ENCODE measurements at places on chromosomes 2 and 18.

- peak; percentile 21 for DNase-seq
These were observed 117.1 kb upstream of the SERTAD2 start for GRCh38 chr2:64770781-64771334.

GRCh38 chr2:119233326-119234020, 9.8 kb downstream of the STEAP3 start:
- no peak for DNase-seq

GRCh38 chr2:154408786-154409185, 289.7 kb upstream of the KCNJ3 start:
- no peak for DNase-seq

- no peak for DNase-seq
These were observed 103.3 kb downstream of the ALK start for GRCh38 chr2:29817801-29818680.

DNA sequence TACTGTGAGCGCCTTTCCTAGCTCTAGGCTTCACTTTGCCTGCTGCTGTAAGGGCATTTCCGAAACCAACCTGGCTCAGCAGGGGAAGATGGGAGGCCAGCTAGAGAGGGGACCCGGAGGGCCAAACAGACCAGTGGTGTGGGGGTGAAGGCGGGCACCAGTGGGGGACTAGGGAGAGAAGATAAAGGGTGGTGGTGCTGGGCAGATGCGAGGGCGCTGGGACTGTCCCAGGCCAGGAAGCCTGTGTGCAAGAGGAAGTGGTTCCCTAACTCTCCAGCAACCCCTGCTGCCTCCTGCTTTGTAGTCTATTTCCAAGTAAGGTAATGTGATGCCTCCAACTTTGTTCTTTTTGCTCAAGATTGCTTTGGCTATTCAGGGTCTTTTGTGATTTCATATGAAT, 73.1 kb downstream of the DNAH7 start:
- DNase-seq: no peak

GRCh38 chr2:152395103-152395502, 60.1 kb downstream of the FMNL2 start:
- DNase-seq: peak; percentile 41

- DNase-seq: no peak
These were observed 197.9 kb downstream of the CDCA7 start for GRCh38 chr2:173552531-173552930.

DNA sequence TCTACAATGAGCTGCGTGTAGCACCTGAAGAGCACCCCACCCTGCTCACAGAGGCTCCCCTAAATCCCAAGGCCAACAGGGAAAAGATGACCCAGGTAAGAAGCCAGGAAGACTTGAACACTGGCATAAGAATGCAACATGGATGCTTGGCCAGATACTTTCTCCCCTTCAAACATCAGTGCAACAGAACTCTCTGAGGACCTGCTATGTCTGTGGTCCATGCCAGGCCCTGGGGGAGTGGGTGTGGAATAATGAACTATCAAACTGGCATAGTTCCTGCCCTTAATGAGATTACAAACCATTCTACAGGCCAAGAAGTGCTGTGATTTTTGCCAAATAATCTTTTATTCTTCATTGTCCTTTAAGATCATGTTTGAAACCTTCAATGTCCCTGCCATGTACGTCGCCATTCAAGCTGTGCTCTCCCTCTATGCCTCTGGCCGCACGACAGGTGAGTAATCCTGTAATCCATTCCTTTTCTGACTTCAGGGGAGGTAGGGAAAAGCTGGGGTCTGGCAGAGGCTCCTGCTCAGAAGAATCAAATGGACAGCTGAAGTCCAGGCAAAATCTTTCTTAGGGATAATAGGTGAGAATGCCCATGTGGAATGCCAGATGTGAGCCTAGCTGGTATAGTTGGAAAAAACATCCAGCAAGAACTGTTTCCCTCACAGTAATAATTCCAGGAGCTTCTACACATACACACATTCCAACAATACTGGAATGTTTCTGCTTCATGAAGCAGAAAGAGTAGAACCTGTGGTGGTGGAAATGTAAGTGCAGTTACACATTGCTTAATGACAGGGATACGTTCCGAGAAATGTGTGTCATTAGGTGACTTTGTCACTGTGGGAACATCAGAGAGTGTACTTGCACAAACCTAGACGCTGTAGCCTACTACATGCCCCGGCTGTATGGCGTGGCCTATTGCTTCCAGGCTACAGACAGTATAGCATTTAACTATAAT, 16.2 kb downstream of the ACTG2 start:
- DNase-seq: no peak

DNA sequence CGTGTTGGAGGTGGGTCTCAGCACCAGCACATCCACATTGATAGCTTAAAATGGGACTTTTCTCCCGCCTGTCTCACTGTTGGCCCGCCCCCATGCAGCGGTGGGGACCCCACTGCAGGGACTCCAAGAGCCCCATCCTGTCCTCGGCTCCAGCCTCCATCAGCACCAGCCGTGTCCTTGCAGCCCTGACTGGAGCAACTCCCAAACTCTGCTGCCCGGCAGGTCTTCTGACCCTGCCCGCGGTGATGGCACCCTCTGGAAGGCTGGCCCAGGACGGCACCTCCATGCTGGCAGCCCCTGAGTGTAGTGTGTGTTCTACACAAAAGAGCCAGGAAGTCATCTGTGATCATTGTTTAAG, 41.6 kb upstream of the KCNG2 start:
- DNase-seq: no peak

DNA sequence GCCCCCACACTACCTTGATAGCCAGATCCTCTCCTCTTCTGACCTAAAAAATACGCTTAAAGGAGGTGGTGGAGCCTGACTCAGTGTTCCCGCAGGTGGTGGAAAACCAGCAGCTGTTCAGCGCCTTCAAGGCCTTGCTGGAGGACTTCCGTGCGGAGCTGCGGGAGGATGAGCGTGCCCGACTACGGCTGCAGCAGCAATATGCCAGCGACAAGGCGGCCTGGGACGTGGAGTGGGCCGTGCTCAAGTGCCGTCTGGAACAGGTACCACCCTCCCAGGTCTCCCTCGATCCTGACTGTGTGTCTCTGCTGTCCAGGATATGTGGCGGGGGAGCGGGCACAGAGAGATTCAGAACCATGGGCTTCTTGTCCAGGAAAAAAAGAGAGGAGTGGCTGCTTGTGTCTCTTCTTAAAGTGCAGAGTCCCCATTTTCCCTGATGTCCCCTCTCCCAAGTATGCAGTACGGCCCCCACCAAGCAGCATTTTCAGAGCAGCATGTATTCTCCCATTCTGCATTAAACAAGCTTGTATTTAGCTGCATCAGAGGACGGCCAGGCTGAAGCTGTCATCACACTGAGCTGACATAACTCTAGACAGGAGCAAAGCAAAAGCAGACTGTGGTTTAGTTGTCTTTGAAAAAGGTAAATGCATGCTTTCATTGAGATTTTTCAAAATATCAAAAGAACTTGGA, 101.6 kb downstream of the MTCL1 start:
- DNase-seq: no peak

- peak; percentile 65 for DNase-seq
These were observed 23.9 kb upstream of the CCDC68 start for GRCh38 chr18:54983041-54983686.

- no peak for DNase-seq
These were observed 352.0 kb downstream of the IRS1 start for GRCh38 chr2:226447338-226448300.

GRCh38 chr2:191401287-191401686, 156.1 kb downstream of the MYO1B start:
- DNase-seq: no peak

DNA sequence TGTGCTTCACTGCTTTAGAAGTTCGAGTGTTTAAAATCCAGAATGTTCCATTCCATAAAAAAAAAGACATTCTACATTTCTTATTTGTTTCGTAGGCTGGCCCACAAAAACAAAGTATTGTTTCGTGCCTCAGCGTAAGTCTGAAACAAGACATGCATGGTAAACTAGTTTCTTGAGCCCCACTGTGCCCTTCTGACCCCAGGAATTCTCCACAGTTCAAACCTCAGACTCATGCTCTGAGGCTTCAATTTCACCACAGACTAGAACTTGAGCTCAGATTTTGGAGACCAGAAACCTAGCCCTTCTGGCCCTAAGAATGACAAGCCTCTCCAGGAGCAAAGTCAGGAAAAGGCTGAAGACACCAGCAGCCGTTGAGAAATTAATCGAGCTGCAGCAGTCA, 151.5 kb downstream of the SLC8A1 start:
- no peak for DNase-seq

- DNase-seq: no peak
These were observed 824.0 kb downstream of the SLC4A3 start for GRCh38 chr2:220451438-220451837.

GRCh38 chr2:42960842-42961180, 168.4 kb upstream of the HAAO start:
- no peak for DNase-seq

DNA sequence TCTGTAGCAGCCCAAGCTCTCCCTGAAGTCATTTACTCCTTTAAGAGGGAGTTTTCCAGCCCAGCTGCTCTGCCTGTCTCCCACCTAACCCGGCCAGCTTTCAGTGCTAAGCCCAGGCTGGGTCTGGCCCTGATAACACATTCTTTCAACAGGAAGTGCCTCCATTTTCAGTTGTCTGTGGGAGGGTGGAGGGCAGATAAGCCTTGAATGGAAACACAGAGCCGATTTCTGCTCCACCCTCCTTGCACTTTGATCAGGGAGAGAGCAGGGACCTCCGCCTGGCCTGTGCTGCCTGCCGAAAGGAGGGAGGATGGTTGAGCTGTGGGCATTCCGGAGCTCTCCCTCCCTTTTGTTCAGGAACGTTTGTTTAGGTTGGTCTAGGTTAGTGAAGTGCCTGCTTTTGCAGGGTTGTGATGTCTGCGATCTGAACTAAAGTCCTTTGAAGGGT, 24.8 kb downstream of the GATA6 start:
- peak; percentile 53 for DNase-seq

- peak; percentile 52 for DNase-seq
These were observed 83.9 kb downstream of the RPE start for GRCh38 chr2:210086292-210086691.

DNA sequence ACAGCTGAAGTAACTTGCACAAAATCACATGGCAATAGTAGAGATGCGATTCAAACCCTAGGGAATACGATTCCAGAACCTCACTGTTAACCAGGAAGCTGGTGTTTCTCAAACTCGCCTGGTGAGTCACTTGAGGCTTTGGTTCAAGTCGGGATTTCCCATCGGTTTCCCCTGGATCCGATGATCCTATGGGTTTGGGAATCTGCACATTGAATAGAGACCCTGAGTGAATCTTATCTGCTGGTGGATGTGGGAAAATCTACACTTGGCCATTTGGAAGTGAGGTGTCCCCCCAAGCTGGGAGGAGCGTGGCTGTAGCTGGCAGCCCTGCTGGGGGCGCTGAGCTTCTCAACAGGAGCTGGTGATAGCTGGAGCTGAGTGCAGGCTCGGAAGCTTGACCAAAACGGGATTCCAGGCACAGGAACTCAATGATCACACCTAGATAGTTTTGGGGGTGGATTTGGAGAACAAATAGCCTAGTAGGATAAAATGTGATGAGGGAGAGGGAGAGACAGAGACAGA, 135.4 kb downstream of the PRKCE start:
- peak; percentile 34 for DNase-seq

DNA sequence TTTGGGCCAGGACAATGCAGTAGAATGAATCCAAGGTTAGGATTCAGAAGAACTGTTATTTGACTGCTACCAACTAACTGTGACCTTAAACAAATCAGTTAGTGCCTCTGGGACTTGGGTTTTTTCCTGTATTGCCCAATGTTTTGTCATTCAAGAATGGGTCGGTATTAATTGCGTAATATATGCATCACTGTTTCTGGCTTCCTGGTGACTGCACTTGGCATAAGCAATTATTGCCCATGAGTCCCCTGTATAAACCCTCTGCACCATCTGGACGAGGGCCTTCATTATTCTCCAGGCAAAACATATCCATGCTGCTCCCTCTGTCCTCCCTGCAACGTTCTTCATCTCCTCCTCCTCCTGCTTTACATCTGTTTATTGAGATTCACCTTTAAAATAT, 255.8 kb upstream of the LRRTM1 start:
- DNase-seq: no peak

GRCh38 chr2:200446612-200447011, 63.3 kb downstream of the KCTD18 start:
- no peak for DNase-seq

DNA sequence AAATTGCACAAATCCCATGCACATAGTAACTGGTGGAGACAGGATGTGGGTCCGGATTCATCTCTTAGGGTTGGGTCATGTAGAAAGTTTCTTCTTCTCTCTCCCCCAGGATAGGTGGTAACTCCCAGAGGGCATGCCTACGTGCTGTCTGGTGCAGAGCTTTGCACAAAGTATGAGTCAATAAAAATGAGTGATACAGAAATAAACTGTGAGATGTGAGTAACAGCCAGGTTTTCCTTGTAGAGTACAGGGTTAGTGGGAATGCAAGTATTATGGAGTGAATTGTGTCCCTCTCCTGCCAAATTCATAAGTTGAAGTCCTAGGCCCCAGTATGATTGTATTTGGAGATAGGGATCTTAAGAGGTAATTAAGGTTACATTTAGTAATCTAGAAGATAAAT, 289.4 kb downstream of the ALK start:
- DNase-seq: no peak

DNA sequence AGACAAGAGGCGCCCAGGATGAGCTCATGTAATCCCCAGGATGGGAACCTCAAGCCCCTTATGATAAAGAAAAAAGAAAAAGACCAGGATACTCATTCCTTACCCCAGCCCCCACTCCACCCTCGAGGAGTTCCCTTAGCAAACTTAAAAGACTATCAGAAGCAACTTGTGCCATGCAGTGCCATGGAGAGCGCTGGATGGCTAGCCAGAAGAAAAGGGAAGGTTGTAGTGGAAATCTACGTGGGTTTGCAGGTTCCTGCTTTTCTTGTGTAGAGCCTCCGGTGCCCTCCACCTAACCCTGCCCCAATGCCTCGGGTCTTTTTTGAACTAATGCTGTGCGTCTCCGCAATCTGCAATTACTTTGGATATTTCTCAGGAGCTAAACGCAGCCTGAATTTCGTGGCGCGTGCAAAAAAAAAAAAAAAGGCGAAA, 16.2 kb upstream of the BCL11A start:
- no peak for DNase-seq

DNA sequence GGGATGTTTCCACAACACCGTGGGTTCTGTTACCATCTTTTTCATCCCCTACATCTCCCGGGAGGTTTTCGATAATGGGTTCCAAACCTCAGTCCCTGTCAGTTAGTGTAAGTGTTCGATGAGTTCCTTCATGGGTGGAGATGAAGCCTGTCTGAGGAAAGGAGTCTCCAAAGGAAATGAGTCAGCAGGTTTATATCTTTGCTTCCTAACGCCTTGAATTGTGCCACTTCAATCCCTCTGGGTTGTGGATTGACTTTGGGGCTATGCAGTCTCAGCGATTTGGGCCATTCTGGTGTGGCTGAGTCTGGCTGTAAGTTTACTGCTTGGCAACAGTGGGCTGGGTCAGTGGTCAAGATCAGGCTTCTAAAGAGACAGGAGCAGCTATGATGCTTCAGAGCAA, 1.2 kb downstream of the SERPINB5 start:
- no peak for DNase-seq
